ENCODE measurements at places on chromosomes 6 and 20. TPM values are rescaled to one million over a fixed set of nuclear protein-coding genes. Genes with fewer than 3 reads are reported as not detected.

- no peak for DNase-seq
These were observed 395.1 kb upstream of the KHDRBS2 start for GRCh38 chr6:62681108-62681507.

- DNase-seq: no peak
These were observed 223.1 kb downstream of the EYA2 start for GRCh38 chr20:47117773-47118172.

GRCh38 chr20:11569163-11569562 lies 348.5 kb upstream of the BTBD3 start:
- DNase-seq: no peak

DNA sequence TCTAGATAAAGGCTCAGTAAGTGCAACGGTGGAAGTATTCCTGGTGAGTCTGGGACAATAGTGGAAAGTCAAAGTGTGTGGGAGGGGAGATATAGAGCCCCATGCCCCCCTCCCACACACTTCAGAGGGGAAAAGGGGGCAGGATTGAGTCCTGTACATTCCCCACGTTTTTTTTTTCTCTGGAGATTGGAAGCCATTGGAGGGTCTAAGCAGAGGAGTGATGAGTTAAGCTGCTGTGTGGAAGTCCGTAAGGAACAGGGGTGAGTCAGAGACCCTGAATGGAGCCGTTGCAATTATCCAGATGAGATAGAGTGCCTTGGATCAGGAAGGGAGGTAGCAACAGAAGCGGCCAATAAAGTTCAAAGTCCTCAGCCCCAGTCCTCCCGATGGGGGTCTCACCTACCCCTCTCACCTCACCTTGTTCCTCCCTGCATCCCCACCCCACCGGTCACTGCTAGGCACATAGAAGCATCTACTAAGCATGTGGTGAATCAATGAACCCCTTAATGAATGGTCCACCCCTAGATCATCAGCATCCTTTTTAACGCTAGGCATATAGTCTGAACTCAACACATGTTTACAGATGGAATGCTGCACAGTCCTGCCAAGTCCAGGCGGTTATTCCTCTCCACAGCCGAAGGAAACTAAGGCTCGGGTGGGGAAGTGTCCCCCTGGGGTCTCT lies 662 bp upstream of the SLC9A8 start:
- no peak for DNase-seq

The SYCP2L gene
- not detected for polyA plus RNA-seq

DNA sequence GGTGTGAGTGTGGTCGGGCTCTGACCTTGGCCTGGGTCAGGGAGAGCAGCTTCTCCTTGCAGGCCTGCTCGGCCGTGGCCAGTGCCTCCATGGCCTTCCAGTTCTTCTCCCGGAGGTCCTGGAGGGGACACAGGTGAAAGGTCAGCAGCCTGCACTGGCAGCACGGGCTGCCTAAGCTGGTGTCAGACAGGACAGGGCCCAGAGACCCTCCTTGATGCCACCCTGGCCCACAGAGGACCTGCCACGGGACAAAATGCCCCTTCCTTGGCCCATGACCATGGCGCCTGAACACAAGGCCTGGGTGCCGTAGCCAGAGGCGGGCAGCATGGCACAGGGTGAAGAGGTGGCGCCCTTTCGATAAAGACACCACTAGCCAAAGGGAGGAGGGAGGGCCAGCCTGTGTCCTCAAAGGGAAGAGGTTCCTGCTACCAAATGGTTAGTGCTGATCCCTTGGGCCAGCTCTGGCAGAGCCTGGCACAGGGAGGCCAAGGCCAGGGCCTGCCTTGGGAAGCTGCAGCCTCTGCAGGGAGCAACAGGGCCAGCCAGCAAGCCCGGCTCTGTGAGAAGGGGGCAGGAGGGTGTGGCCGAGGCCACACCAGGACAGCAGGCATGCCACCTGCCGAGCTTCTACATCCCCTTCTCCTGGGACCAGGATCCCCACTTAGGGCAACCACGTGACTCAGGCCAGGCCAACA lies 54.8 kb downstream of the DSTN start:
- no peak for DNase-seq

- DNase-seq: no peak
These were observed 415.6 kb upstream of the RNF217 start for GRCh38 chr6:124546601-124547000.

The SCAND1 gene
- polyA plus RNA-seq: 212 TPM

DNA sequence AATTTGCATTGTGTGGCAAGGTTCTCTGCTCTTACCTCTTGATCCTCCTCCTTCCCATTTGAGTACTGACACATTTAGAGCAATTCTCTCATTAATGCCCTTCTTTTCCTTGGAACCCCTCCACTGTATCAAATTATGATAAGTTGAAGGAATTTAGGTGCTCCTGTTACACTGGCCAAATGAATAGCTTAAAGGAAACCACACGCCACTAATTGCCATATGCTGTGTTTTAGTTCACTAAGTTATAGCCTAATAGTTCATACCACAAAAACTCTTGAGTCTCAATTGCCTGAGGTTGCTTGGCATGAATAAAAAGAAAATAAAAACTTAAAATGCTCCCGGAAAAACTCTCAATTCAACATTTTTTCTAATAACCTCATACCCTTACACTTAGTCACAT lies 1239.3 kb downstream of the EPHA7 start:
- no peak for DNase-seq

The LPA gene
- not detected for polyA plus RNA-seq

The ZMYND8 gene
- 12.7 TPM for polyA plus RNA-seq

DNA sequence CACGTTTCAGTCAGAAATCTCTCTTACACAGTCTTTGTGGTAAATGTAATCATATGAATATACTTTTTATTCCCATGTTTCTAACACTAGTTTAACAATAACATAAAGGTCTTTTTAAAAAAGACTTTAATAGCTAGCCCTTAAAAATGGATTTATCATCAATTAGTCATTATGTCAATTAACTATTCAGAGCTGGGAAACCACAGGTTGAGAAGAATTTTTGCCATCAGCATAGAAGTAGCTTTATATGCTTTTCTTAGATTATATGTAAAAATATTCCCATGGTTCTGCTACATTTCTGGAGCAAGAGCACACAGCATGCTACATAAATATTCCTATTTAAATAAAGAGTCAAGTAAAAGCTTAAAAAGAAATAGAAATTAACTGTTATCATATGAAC lies 35.5 kb downstream of the ASCC3 start:
- no peak for DNase-seq

GRCh38 chr6:1257778-1258177 lies 54.1 kb upstream of the FOXQ1 start:
- DNase-seq: no peak

- no peak for DNase-seq
These were observed 105.0 kb downstream of the MRPL14 start for GRCh38 chr6:44022296-44022661.

DNA sequence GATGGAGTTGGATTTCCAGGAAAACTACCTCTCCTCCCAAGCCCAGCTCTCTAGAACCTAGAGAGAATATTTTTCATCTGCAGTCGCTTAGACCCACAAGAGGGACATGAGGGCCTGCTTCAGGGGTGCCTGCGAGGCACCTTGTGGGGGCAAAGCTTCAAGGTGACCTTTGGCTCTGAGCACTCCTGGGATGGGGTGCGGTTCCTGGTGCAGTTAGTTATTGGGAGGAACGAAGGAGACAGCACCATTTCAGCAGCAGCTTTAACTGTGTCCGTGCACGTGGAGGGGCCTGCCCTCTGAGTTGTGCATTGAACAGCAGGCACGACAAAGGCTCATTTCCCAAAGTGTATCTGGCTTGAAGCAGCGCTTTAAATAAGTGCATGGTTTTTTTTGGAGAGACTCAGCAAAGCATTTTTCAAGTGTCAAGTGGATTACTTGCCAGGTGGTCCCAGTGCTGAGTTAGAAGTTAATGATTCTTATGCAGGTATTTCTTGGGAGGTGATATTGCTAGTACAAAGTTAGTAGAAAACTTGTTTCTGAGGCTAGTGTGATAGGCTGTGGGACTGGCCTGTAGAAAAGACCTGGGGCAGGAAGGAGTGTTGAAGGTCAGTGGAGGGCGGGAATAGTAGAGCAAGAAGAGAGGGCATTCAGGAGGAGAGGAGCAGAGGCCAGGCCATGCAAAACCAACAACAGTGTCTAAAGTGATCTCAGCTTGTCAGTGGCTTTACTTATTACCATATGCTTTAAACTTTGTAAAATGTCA lies 3.8 kb downstream of the IGF2R start:
- no peak for DNase-seq

DNA sequence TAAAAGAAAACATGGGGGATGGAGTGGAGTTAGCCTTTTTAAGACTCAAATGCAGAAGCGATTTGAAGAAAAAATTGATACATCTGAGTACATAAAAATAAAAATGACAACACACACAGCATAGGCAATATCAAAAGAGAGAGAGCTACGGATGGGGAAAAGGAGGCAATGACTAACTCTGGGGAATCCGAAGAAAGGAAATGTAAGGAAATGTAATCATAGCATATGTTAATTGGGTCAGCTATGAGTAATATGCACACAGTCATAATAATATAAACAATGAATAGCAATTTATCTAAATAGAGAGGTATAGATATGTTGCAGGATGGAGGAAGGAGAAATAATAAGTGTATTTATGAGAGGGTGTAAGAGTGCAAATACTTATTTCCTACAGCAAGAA lies 83.4 kb downstream of the NOL4L start:
- DNase-seq: no peak
